ENCODE measurements at places on chromosomes 1 and 21. TPM values are rescaled to one million over a fixed set of nuclear protein-coding genes. Genes with fewer than 3 reads are reported as not detected.

ORC1 gene
- total RNA-seq: 0.64 TPM

EFNA3 gene
- 12.6 TPM for total RNA-seq

COL8A2 gene
- 3.0 TPM for total RNA-seq

MSH4 gene
- total RNA-seq: 0.21 TPM

PLA2G2D gene
- total RNA-seq: not detected

UBQLN4 gene
- 18.3 TPM for total RNA-seq

MATN1 gene
- not detected for total RNA-seq

NR1I3 gene
- total RNA-seq: not detected

FMO2 gene
- total RNA-seq: not detected

WNT4 gene
- 3.9 TPM for total RNA-seq

WDR64 gene
- not detected for total RNA-seq

THEM5 gene
- total RNA-seq: not detected

LHX8 gene
- under 0.01 TPM for total RNA-seq

COL16A1 gene
- 134 TPM for total RNA-seq

CEPT1 gene
- 73.3 TPM for total RNA-seq

CPT2 gene
- 8.2 TPM for total RNA-seq

FOXO6 gene
- total RNA-seq: not detected

FMO5 gene
- total RNA-seq: 1.2 TPM

TFF1 gene
- not detected for total RNA-seq

AMY1B gene
- total RNA-seq: not detected

SYT11 gene
- total RNA-seq: 3.4 TPM

ABCA4 gene
- total RNA-seq: 0.72 TPM

ZNF593OS gene
- not detected for total RNA-seq

RHEX gene
- total RNA-seq: 2.2 TPM

Data from tracheal epithelial cell (primary cell).